ENCODE measurements at places on chromosomes 2 and 18.

DNA sequence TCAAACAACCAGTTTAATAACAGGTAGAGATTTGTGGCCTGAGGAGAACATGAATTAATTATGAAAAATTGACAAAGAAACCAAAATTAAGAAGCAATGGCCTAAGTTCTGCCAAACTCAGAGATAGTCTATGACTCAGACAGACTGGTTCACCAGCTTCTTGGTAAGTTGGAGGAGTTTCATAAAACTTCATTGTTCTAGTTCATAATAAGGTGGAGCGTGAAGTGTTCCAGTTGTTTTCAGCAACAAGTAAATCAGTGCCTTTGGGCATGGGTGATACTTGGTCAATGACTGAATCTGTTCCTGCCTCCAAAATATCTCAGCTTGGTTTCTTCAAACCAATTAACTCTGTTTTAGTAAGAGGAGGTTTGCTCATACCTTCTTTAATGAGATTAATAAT lies 40.0 kb downstream of the SLC40A1 start:
- no peak for DNase-seq

DNA sequence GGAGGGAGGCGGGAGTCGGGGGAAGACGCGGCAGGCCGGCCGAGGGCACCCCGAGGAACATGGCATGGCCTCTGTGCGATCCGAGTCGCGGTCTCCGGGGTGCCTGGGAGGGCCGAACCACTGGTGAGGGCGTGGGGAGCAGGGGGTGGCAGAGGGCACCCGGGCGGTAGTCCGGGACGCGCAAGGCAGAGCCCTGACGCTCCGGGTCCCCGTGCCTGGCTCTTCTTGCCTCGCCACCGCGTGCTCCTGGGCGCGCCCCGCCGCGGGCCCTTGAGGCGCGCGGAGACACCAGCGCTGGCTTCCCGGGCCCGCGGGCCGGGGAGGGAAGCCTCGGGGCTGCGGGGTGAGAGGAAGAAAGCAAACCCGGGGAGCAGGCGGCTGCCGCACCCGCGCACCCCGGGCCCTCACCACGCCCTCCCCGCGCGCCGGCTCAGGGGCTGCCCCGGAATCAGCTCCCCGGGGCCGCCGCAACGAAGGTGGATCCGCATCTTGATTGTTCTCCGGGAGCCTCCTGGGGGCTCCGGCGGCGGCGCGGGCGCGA lies 4.3 kb downstream of the SOX11 start:
- no peak for DNase-seq

DNA sequence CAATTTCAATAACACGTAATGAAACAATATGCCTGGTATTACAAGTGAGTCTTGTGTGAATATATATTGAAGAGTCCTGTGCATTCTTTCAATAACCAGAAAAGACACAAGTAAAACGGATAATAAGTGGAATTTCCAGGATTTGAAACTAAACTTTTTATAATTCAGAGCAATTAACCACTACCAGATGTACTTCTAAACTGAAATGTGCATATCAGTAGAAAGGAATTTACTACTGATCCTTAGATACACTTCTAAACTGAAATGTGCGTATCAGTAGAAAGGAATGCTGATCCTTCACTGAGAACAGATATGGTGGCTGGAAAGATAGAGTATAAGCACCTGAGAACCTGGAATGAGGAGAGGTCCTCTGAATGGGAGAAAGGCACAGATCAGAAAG lies 470.9 kb upstream of the SPHKAP start:
- no peak for DNase-seq

GRCh38 chr2:14713248-14713647 lies 80.7 kb downstream of the LRATD1 start:
- no peak for DNase-seq

GRCh38 chr2:171430516-171431410 lies 3.0 kb downstream of the METTL8 start:
- no peak for DNase-seq

- DNase-seq = no peak
Observed at GRCh38 chr2:111665011-111665410, 219.0 kb downstream of the ANAPC1 start.

- DNase-seq = no peak
Observed at GRCh38 chr18:12458771-12459170, 51.0 kb downstream of the PRELID3A start.

- DNase-seq = no peak
Observed at GRCh38 chr18:77016936-77017335, 115.6 kb downstream of the MBP start.

GRCh38 chr2:143852759-143853158 lies 667.2 kb downstream of the ZEB2 start:
- DNase-seq = no peak

DNA sequence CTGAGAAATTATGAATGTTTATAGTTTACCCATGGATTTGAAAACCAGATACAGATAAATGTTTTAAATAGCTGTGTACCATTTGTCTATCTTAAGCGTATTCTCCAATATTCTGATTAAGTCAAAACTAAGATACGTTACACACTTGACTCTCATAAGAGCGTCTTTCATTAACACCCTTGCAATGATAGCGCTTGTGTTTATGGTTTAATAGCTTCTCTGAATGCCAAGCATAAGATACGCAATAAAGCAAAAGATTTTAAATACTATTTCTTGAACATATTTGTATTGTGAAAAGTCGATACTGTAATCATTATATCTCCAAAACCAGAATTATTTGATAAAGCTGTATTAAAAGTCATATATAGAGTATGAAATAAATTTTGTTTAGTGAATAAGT lies 3.0 kb downstream of the CALCRL start:
- DNase-seq = no peak

DNA sequence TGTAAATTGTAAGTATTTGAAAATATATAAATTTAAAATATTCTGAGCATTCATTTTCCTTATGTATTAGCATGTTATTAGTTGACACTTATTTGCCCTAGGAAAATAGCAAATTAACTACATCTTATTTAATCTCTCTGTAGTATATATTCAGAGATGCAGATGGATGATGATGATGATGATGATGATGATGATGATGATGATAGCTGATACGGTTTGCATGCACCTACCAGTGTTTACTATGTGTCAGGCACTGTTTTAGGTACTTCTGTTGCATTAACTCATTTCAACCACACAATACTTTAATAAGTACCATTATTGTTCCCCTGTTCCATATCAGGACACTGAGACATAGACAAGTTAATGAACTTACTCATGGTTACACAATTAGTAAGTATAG lies 191.4 kb upstream of the BOD1L2 start:
- no peak for DNase-seq

DNA sequence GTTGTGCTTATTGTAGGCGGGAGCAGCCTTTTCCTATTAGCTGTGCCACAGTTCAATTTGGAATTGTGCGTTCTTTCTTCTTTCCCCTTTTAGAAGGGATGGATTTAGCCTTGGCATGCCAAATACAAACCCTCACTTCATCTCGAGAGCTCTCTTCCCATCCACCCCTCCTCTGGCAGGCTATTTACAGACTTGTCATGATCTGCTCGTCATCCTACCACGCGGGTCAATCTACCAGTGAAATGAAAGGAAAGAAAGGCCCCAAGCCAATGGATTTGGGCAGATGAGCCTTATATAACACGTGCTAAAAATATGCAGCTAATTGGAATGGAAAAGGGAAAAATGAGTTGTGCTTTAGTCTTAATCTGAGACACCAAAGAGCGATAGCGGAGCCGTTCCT lies 277.5 kb downstream of the PRKCE start:
- DNase-seq = no peak

DNA sequence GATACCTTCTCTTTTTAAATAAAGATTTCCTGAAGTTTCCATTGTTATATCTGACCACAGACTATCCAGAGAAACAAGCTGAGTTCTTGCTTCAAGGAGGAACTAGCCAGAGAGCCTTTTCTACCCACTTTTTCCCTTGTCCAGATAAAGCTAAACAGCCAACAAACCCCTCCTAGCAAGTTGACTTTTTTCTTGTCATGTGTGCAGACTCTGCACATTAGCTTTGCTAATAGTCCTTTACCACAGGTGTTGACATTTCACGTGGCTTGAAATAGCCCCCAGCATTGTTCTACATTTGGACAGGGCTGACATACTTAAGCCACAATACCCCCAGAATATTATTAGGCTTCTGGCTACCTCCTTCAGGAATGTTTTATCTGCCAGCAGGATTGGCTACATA lies 40.7 kb downstream of the PCBP1 start:
- no peak for DNase-seq

- no peak for DNase-seq
Observed at GRCh38 chr18:14947482-14948162, 199.7 kb downstream of the ANKRD30B start.

DNA sequence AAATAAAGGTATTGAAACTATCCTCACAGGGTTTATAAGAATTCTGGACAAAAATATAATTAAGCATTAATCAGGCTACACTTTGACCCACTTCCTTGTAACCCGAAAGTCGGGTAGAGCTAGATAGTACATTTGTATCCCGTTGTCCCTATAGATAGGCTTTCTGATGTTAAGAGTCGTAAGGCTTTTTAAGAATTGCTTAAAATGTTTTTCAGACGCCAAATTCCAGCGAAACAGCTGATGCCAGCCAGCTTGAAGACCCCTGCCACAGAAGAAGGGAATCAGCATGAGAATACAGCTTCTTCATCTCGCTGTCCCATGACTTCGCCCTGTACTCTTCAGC lies 962 bp upstream of the GPR155 start:
- no peak for DNase-seq

GRCh38 chr2:64914247-64914646 lies 75.0 kb upstream of the SLC1A4 start:
- DNase-seq = no peak

GRCh38 chr2:133418021-133418420 lies 150.2 kb downstream of the NCKAP5 start:
- no peak for DNase-seq
